ENCODE measurements at places on chromosomes 3 and 15.

GRCh38 chr3:177478170-177478867 is 281.0 kb upstream of the TBL1XR1 start:
- DNase-seq: no peak

- no peak for DNase-seq
Measured at GRCh38 chr3:140285380-140285779, 350.4 kb downstream of the CLSTN2 start.

GRCh38 chr3:150736903-150737832 is 25.8 kb downstream of the SIAH2 start:
- no peak for DNase-seq

DNA sequence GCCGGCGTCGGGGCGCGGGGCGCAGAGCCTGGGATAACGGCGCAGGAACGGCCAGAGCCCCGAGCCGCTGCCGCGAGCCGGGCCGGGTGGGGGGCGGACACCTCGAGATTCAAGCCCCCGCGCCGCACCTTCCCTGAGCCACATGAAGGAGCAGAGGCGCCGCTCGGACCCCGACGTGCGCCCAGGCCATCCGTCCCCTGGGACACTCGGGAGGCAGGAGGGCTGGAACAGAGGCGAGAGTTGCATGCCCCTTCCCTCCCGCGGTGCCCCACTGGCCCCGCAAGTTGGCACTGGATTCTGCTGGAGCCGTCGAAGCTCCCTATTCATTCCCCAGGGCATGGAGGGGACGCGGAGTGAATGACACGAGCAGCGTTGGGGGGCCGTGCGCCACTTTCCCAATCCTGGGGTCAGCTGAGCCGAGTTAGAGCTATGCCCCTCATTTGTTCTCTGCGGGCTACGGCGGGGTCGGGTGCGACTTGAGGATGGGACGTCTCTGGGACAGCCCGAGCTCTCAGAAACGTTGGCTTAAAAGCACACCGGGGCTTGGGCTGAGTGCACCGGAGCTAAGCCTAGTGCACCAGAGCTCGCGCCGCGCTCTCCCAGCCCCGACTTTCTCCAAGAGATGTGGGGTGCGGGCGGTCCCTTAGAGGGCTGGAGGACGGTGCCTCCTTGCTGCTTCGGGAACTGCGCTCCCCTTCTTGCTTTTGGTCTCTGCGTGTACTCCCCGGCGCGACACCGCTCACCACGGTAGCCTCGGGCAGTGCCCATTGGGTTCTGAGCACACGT is 588 bp downstream of the SLC6A1 start:
- no peak for DNase-seq

DNA sequence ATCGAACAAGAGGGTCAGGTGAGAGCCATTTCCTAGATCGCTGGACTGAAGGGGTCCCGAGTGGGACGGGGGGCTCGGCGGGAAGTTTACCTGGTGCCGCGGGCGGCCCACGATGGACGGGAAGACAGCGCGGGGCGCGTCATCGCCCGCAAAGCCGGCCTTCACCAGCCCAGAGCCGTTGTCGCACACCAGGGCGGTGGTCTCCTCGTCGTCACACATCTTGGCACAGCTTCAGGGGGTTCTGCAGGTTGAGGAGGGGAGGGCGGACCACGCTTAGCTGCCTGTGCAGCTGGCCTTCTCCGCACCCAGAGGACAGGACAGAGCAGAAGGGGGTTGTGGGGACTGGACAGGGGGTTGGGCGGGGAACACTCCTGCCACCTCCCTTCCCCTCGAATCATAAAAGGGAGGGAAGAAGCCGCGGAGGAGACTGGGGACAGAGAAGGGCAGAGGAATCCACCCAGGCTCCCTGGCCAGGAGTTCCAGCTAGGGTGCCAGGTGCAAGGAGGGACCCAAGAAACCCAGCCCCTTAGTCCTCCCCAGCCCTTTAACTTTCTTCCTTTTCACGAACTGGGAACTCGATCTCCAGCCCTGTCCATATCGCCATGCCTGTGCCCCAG is 651 bp downstream of the ACTC1 start:
- no peak for DNase-seq

- DNase-seq: no peak
Measured at GRCh38 chr3:177807150-177807875, 610.0 kb upstream of the TBL1XR1 start.

DNA sequence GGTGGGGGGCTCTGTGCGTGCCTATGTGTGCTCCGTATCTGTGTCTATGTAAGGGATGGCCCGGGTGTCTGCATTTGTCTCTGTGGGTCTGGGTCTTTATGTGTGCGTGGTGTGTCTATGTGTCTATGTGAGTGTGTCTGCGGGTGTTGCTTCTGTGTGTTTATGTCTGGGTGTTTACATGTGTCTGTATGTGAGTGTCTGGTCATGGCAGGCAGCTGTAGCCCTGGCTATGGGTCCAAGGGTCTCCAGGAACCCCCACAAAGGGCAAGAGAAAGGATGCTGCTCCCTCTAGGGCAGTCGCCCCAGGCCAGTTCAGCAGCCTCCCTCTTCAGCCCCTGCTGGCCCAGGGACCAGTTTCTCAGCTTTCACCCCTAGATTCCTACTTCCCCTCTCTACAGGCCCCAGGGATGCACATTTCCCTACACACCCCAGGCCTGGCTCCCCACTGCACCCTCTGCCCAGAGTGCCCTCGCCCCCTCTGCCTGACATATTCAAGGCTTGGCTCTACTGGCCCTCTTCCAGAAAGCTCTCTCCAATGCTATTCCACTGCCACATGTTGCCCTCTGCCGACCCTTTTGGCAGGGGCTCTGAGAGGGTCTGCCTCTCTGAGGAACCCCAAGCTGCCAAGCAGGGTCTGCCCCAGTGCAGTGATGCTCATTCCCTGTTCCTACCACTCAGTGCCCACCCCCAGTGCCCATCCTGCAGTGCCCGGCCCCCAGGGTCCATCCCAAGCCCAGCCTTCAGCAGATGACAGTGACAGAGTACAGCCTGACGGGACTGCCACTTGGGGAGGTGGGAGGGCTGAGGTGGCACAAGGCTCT is 1.0 kb upstream of the MYL3 start:
- DNase-seq: no peak

- no peak for DNase-seq
Measured at GRCh38 chr3:37271611-37272010, 97.2 kb upstream of the LRRFIP2 start.

DNA sequence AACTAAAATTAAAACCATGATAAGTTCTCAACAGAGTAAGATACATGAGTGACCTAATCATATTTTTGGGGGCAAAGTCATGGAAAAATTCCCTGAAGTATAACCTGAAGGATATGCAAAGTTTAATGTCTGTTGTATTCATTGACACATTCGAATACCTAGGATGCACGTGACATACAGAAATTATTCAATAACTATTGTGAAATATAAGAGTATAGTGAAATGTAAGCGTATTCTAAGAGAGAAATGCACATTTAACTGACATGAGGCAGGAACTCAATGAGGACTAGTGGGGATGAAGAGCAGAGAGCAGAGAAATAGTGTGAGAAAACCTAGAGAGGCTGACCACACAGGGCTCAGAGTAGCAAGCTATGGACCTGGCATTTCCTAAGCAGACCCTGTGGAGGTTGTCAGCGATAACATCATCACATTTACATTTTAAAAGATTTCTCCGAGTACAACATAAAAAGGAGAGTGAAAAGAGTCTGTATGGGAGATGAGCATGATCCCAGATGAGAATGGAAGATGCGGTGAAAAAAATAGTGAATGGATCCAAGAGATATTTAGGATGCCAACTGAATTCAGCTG is 588.8 kb downstream of the MAGI1 start:
- DNase-seq: no peak

DNA sequence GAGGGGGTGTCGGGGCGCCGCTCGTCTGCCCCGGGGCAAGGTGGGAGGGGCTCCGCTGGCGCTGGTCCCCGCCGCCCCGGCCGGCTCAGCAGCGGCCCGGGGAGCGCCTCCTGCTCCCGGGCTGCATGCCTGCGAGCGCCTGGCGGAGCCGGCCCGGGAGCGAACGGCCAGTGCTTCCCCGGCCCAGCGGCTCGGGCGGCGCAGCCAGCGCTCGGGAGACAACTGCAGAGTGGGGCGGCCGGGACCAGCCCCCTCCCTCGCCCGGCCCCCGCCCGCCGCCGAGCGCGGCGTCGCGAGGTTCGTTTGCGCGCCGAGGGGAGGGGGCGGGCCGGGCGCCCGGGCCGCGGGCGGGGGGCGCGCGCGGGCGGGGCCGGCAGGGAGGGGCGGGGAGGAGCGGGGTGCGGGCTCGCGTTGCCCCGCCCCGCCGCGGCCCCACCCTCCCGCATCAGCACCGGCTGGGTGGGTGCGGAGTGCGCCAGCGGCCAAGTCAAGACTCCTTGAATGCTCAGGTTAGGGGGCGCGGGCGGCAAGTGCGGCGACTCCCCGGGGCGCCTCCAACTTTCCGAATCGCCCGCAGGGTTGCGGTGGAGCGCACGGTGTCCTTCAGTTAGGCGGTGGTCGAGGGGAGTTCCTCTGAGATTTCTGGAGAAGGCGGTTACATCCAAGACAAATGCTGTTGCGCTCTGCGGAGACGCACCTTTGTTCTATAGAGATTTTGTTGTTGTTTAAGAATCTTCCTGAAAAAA is at the start of gene RGMA:
RGMA (minus strand) TSS at position 231 of the 746 bp plus-strand sequence. CDS start 279 bp downstream, outside the sequence.
- DNase-seq: no peak

GRCh38 chr15:69170597-69170996 is 10.2 kb downstream of the GLCE start:
- no peak for DNase-seq

- DNase-seq: no peak
Measured at GRCh38 chr3:152785051-152785450, 49.9 kb upstream of the P2RY1 start.

GRCh38 chr3:64321747-64322146 is 96.5 kb upstream of the PRICKLE2 start:
- DNase-seq: no peak

DNA sequence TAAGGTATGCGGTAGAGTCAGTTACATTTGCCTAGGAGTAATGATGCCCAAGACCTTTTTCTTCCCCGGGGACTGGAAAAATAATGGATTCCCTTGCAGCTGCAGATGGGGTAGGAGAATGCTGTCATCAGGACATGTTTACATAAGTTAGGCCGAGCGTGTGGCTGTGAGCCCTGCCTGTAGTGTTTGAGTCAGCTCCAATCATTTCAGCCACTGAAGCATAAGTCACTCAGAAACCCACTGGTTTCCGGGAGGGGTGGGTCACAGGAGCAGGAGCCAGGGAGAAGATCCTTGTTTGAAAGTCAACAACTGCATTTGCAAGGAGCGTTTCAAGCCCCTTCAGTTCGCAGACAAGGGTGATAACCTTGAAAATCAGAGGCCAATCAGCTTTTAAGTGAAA is 562.3 kb downstream of the MCTP2 start:
- DNase-seq: no peak

GRCh38 chr3:5423076-5423475 is 235.6 kb downstream of the EDEM1 start:
- no peak for DNase-seq

DNA sequence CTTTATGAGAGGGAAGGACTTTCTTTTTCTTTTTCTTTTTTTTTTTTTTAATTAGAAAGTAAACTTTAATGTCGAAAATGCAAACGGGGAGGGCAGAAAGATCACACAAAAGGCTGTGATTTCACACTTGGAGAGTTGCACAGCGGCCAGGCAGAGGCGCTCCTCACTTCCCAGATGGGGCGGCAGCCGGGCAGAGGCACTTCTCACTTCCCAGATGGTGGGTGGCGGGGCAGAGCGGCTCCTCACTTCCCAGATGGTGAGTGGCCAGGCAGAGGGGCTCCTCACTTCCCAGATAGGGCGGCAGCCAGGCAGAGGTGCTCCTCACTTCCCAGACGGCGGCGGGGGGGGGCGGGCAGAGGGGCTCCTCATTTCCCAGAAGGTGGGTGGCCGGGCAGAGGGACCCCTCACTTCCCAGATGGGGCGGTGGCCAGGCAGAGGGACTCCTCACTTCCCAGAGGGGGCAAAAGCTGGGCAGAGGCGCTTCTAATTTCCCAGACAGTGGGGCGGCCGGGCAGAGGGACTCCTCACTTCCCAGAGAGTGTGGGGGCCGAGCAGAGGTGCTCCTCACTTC is 88.6 kb downstream of the ATP2B2 start:
- DNase-seq: no peak

DNA sequence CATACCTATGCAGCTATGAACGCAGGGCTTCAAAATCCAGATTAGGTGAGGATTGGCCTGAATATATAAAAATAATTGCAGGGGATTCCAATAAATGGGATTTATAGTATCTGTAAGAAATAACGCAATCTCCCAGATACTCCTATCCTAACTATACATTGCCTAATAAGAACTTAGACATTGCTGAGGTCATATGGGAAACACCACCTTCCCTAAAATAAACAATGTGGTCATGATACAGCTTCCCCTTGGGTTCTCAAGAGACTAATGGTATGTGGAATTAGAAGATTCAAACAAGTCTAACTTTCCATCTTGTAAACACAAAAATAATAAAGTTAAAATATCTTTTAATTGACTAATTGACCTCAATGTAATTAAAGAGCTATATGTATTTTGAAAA is 28.2 kb downstream of the UBE3A start:
- no peak for DNase-seq

DNA sequence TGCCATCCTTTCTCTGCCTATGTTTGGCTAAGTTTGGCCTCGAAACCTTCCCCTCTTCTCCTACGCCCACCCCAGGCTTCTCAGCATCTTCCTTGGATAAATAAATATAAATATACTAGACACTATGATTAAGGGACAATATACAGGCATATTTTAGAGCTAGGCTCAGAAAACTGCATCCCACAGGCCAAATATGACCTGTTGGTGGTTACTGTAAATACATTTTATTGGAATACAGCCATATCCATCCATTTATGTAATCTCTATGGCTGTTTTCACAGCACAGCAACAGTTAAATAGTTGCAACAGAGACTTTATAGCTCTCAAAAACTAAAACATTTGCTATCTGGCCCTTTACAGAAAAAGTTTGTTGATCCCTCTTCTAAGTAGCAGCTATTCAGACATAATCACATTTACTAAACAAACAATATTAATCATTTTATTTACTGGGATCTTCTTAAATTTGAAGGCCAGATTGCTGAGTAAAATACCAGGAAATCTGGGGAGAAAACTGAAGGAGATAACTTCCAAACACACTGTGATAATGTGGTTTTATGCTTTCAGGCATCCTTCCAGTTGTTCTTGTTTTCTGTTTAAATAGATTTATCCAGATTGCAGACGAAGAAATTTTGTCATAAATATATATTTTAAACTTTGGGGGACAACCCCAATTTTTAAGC is 269.7 kb upstream of the THRB start:
- DNase-seq: no peak

Data from activated CD4-positive, alpha-beta memory T cell treated with anti-CD3 and anti-CD28 coated beads, Interleukin-2, amount 10 ng/mL, durations not matched to agents 7 days and 5 days (primary cell).